ENCODE measurements at places on chromosomes 6 and 20.

- DNase-seq, result no peak
Observed at GRCh38 chr6:167804281-167805013, 22.3 kb upstream of the AFDN start.

DNA sequence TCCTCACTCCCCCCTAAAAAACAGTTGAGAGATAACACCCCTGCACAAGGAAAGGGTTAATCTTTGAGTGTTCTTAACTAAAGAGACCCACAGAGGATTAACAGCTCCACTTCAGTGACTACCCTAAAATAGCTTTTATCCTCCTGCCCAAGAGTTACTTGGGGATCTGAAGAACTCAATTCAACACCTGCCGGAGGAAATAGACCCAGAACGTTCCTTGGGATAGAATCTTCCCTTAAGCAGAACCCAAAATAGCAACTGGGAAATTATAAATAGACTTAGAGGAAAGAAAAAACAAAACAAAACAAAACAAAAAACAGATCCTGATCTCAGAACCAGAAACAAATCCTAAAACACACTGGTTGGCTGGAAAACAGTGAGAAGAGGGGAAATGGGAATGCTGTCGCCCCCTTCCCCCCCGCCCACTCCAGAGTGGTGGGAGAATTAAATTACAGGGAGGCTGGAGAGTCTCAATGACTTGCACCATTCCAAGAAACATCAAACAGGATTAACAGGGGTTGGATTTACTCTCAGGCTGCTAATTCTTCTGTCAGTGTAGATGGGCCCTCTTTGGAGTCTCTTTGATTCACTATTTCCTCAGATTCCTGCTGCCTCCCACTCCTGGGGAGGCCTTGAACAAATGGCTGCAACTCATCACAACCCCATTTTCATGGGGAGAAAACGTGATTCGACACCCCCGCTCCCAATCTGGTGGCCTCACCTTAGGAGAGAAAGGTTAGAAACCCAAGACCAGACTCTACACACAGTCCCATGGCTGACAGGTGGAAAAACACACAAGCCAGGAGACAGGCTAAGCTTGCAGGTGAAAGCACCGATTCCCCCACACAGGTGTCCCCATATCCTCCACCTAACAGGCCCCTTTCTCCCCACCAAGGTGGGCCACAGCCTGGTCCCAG lies 1.4 kb downstream of the PLAGL2 start:
- DNase-seq, result no peak

- no peak for DNase-seq
Observed at GRCh38 chr6:160299559-160299958, 40.9 kb upstream of the SLC22A2 start.

DNA sequence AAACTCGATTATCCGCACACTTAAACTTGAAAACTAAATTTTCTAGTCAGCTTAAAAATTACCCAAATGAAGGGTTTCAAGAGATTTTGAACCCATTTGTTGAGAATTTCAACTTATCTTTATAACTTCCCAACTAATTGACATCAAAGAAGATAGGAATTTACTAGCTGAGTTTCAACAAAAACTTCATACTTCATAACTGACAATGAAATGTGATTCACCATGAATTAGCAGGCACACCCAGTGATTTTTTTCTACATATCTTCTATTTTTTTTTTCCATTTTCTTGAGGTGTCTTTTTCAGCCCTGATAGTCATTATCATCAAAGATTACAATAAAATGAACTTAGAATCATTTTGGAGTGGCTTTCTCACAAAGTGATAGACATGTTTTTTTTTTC lies 26.7 kb downstream of the TNFAIP3 start:
- DNase-seq, result no peak

DNA sequence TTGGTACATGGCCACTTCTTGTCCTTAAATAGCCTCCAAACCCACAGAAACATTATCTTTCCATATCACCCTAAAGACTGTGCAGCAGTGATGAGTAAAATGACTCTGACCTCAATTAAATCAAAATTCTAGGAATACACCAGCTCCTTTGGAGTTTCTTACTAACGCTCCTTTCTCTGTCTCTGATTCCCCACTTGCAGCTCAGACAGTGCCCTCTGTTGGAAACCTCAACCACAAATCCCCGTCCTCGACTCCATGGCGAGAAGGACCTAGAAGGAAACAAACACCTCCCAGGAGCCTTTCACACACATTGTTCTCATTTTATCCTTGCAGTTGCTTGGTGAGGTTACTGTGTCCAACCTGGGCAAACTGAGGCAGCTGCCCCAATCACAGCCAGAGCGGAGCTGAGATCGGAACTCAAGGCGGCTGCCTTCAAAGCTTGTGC lies 17.7 kb upstream of the PARD6B start:
- DNase-seq, result no peak

- no peak for DNase-seq
Observed at GRCh38 chr6:130834482-130835251, 7.5 kb downstream of the SMLR1 start.

GRCh38 chr6:7833751-7834070 lies 76.9 kb downstream of the TXNDC5 start:
- DNase-seq, result no peak

GRCh38 chr6:105791583-105792318 lies 294.4 kb upstream of the PRDM1 start:
- no peak for DNase-seq

DNA sequence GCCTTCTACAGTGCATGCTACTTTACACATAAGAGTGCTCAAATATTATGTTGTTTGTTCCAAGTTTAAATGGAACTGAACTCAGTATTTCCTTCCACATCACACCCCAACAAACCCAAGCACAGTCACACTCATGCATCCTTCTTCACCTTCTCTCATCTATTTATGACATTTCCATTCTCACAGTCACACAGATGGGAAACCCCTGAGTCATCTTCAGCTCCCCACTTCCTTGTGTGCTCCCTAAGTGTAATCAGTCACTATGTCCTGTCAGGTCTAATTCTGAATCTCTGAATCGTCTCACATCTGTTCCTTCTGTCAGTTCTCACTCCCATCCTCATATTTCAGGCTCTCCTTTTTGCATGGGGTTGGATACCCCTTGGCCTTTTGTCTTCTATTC lies 96.0 kb downstream of the RIMS1 start:
- no peak for DNase-seq

GRCh38 chr6:128641703-128642102 lies 121.3 kb upstream of the PTPRK start:
- DNase-seq, result no peak

- DNase-seq, result no peak
Observed at GRCh38 chr6:162962093-162962492, 234.3 kb downstream of the PACRG start.

- no peak for DNase-seq
Observed at GRCh38 chr6:109669811-109670210, 21.2 kb downstream of the AK9 start.

DNA sequence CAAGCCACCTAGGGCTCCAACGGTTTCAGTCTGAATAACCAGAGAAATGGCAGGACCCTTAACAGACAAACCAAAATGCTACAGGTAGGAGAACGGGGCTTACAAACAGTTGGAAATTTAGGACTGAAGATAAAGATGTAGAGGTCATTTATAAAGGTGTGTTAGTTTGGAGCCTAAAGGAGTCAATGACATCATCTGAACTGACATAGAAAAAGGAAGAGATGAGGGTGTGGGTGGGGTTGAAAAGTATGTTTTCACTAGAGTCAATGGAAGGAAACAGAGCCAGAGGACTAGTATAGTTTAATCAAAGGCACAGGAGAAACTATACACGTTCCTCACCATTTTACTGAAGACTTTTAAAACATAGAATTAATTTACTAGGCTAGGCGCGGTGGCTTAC lies 71.0 kb upstream of the FOXO3 start:
- DNase-seq, result no peak

DNA sequence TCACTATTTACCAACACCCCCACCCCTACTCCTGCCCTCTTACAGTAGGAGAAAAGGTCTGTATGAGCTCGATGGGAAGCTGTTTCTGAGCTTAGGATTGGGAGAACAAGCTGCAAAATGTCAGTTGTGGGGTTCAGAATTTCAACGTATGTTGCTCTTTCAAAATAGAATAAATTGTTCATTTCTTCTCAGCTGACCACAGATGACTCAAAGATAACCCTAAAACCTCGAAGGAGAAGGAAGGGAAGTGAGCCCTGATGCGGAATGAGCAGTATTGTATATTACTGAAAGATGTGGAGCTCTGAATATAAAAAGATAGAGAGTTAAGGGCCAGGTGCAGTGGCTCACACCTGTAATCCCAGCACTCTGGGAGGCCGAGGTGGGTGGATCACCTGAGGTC lies 35.9 kb upstream of the MYLIP start:
- DNase-seq, result no peak

GRCh38 chr20:23042270-23042669 lies 7.2 kb downstream of the SSTR4 start:
- DNase-seq, result no peak

DNA sequence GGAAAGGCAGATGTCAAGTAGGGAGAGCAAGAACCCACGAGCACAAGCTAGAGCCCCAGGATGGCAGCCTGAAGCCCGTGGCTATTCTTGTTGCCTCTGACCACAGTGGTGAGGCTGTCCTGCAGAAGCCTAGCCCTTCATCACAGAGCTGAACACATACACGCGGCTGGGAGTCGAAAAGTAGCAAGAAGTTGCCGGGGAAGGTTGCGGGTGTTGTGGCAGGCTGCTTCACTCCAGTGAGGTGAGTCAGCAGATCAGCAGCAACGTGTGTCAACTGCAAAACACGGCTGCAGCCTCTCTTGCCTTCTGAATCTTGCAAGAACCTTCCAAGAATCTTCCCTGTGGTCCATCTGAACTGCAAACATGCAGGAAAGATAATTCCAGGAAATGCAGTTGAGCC lies 10.6 kb upstream of the STX16 start:
- no peak for DNase-seq

- DNase-seq, result no peak
Observed at GRCh38 chr20:8242827-8243724, 111.0 kb downstream of the PLCB1 start.

GRCh38 chr6:125828476-125829039 lies 37.8 kb downstream of the NCOA7 start:
- no peak for DNase-seq

GRCh38 chr20:58179432-58180099 lies 48.9 kb downstream of the ANKRD60 start:
- DNase-seq, result no peak

GRCh38 chr6:604579-604978 lies 52.3 kb downstream of the HUS1B start:
- no peak for DNase-seq

GRCh38 chr6:156395276-156395675 lies 381.9 kb upstream of the ARID1B start:
- DNase-seq, result no peak

GRCh38 chr6:169212436-169212835 lies 41.2 kb downstream of the THBS2 start:
- DNase-seq, result no peak

DNA sequence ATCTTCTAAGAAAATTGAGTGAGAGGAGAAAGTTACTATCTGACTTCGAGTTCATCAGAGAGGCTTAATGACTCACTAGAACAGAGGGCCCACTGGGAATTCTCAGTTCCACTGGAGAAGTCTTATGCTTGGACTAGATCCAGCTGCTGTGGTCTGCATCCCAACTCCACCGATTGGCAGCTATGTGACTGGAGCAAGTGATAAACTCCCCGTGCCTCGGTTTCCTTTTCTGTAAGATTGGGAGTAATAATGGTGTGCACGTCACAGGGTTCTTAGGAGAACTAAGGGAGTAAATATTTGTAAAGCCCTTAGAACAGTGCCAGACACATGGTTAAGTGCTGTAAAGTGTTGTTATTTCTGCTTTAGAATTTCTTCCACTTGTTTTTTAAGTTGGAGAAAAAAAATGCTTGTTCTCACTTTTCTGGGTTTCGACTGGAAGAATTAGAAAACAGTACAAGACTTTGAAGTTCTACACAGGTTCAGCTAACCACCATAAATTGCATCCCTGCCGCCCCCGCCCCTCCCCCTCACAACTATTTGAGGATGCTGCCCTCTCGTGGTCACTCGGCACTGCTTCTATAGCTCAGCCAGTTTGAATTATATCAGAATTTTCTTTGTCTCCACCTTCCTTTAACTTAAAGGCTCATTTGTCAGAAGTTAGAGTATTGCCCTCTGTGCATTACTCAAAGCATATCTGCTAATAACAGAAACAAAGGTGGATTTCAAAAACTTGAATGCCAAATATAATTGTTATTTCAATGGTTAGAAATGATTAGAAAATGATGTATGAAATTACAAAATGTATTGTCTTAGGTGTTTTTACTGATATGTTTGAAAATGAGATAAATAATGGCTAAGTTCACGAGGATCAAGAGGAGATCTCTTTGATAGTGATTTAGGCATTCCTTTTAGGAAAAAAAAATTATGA lies 95.0 kb upstream of the IFNGR1 start:
- DNase-seq, result no peak

DNA sequence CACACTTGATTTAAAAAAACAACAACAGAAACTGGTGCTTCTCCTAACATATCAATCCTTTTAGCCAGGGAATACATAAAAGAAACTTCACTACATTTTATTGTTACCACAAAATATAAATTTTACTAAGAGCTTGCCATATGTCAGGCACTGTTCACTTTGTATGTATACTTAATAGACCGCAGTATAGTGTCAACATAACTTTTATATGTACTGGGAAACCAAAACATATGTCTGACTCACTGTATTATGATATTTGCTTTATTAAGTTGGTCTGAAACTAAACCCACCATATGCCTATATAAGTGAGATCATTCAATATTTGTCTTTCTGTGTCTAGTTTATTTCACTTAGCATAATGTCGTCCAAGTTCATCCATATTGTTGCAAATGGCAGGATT lies 108.4 kb downstream of the KLHL32 start:
- no peak for DNase-seq

DNA sequence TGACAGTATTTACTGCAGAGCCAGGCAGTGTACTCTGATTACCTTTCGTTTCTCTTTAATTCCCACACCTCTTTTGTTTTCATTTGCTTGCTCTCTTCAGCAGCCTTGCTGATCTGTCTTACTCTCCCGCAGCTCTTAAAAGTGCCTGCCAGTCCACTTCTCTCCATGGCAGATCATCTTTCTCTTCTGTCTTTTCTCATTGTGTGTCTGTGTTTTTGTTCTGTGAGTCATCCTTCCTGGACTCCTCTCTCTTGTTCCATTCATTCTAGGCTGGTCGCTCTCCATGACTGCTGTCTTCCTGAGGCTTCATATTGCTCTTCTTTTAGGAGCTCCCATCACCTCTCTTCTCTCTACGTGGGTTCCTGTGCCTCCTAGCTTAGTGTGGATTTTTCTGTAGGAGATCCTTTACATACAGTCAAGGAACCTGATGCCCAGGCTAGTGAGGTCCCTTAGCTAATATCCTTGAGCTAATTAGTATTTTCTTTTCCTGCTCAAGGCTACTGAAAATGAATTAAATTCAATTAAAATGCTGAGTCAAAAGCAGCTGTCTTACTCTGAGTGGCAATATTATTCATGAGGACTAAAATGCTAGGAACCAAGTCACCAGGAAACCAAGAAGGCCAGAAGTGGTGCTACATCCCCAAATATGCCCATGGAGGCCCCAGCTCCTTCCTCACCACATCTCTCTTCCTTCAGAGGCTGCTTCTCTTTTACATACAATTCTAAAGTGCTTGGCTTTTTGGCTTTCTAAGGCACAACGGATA lies 86.1 kb downstream of the SLX4IP start:
- no peak for DNase-seq
